Transverse colon (tissue), 4 donors: ENCODE measurements at places on chromosomes 11 and 22. TPM values are rescaled to one million over a fixed set of nuclear protein-coding genes. Genes with fewer than 3 reads are reported as not detected.

GRCh38 chr11:119427279-119427678 lies 4.3 kb upstream of the THY1 start:
- peaks cover 18% of the 10 kb centered on the region for H3K27me3 ChIP-seq
- no peak for DNase-seq
- no peaks in the 10 kb centered on the region for H3K36me3 ChIP-seq
- H3K27ac ChIP-seq: no peak overlapping the region
- no peak overlapping the region for H3K4me3 ChIP-seq

- no peaks in the 10 kb centered on the region for H3K4me1 ChIP-seq
- no peak overlapping the region for H3K27ac ChIP-seq
- no peak overlapping the region for H3K4me3 ChIP-seq
- no peaks in the 10 kb centered on the region for H3K36me3 ChIP-seq
Observed at GRCh38 chr11:105367129-105367528, 227.6 kb upstream of the CARD18 start.

- H3K27ac ChIP-seq: no peak overlapping the region
- H3K27me3 ChIP-seq: no peaks in the 10 kb centered on the region
- H3K4me1 ChIP-seq: peaks cover 2% of the 10 kb centered on the region
Observed at GRCh38 chr11:14362611-14363010, 3.6 kb upstream of the RRAS2 start.

DNA sequence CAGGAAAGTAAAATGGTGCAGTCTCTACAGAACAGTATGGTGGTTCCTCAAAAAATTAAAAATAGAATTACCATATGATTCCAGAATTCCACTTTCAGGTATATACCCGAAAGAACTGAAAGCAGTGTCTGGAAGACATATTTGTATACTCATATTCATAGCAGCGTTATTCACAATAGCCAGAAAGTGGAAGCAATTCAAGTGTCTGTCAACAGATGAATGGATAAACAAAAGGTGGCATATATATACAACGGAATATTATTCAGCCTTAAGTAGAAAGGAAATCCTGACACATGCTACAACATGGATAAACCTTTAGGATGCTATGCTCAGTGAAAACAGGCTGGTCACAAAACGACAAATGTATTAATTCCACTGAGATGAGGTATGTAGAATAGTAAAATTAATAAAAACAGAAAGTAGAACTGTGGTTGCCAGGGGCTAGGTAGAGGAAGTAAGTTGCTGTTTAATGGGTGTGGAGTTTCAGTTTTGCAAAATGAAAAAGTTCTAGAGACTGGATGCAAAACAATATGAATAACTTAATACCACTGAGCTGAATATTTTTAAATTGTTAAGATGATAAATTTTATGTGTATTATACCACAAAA lies 14.5 kb downstream of the SAA1 start:
- DNase-seq: no peak
- H3K27ac ChIP-seq: no peak overlapping the region

- H3K36me3 ChIP-seq: no peaks in the 10 kb centered on the region
- peaks cover 16% of the 10 kb centered on the region for H3K4me1 ChIP-seq
- no peak overlapping the region for H3K4me3 ChIP-seq
- H3K27ac ChIP-seq: peak overlapping the region; percentile 95
Observed at GRCh38 chr22:23752090-23752691, 1.3 kb upstream of the ZNF70 start.

DNA sequence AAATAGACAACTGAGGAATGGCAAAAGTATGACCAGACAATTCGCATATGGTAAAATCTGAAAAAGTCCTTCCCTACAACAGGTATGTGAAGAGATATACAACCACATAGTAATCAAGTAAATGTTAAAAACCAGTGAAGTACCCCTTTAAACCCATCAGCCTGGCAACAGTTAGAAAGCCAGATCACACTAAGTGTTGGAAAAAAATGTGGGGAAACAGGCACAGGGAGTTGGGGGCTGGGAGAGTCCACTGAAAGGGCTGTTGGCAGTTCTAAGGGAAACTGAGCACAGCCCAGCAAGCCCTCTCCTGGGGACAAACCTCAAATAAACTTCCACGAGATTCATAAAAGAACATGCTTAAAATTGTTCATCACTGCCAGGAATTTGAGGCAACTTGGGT lies 242.1 kb downstream of the BUD13 start:
- H3K4me3 ChIP-seq: no peak overlapping the region
- no peak for DNase-seq

DNA sequence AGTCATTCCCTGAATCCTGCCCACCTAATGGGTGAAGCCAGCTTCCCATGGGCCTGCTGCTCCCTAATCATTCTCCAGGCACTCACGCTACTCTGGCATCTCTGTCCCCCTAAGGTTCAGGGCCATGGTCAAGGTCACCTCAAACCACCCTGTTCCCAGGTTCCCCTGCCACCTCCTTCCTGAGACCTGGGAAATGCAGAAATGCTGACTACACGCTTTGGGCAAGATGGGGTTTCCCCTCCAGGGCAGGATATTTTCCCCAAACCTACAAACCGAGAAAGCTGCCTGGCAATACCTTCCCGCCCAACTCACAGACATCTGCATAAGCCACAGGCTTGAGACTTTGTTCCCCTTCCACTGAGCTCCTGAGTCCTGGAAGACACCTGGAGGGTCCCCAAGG lies 97.6 kb downstream of the FEZ1 start:
- no peak overlapping the region for H3K4me3 ChIP-seq
- no peaks in the 10 kb centered on the region for H3K36me3 ChIP-seq
- H3K4me1 ChIP-seq: no peaks in the 10 kb centered on the region
- no peak overlapping the region for H3K27ac ChIP-seq
- H3K27me3 ChIP-seq: no peaks in the 10 kb centered on the region

DNA sequence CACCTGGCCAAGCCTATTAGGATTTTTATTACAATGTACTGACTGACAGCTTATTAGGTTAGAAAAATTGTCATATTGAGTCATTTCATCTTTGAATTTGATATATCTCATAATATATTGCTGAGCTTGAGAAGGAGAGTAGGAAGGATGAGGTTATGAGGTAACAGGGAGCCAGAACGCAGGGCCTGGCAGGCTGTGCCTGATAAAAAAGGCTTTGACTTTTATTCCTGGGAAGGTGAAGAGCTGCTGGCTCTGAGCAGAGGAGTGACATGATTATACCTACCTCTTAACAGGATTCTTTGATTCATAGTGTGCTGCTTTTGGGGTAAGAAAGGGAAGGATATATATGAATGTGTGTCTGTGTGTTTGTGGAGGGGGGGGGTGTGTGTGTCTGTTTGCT lies 70.9 kb downstream of the SFI1 start:
- H3K27ac ChIP-seq: no peak overlapping the region
- DNase-seq: no peak
- no peak overlapping the region for H3K4me3 ChIP-seq
- H3K27me3 ChIP-seq: no peaks in the 10 kb centered on the region
- H3K36me3 ChIP-seq: no peaks in the 10 kb centered on the region

DNA sequence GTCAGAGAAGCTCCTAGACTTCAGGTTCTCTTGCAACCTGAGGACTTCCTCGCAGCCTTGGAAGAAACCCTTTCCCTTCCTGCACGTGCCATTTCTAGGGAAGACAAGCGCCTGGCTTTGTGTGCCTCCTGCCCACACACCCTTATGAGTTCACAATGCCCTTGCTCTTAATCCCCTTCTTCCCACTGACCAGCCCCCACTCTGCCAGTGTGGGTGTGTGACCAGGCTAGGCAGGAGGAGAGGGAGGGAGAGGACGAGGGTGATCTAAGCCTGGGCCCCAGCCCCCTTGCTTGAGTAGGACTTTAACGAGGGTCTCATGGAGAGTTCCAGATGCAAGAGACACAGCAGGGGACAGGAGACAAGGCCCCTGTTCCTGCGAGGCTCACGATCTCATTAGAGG lies 30.2 kb downstream of the TP53I11 start:
- H3K27ac ChIP-seq: no peak overlapping the region
- DNase-seq: no peak
- H3K36me3 ChIP-seq: no peaks in the 10 kb centered on the region
- no peaks in the 10 kb centered on the region for H3K4me1 ChIP-seq

The TSKU gene
- 80.7 TPM for total RNA-seq

The NXPE4 gene
- total RNA-seq: 272 TPM

The IL18 gene
- total RNA-seq: 65.1 TPM

The SERPING1 gene
- 65.7 TPM for total RNA-seq

The NDUFC2 gene
- 102 TPM for total RNA-seq

The OR8A1 gene
- total RNA-seq: not detected

The MUC5AC gene
- total RNA-seq: not detected

The AHNAK gene
- total RNA-seq: 796 TPM
